ENCODE measurements at places on chromosomes 1 and 21. TPM values are rescaled to one million over a fixed set of nuclear protein-coding genes. Genes with fewer than 3 reads are reported as not detected.
A peak's percentile ranks its signal among the peaks of the same experiment; 100 is the strongest.

GJB3 gene
- not detected for total RNA-seq

LPAR3 gene
- 0.32 TPM for total RNA-seq

TRIM58 gene
- total RNA-seq = not detected

AK4 gene
- total RNA-seq = 49.1 TPM

KCNJ10 gene
- not detected for total RNA-seq

RGS13 gene
- not detected for total RNA-seq

SPRR2A gene
- total RNA-seq = not detected

LCE3C gene
- total RNA-seq = not detected

DNA sequence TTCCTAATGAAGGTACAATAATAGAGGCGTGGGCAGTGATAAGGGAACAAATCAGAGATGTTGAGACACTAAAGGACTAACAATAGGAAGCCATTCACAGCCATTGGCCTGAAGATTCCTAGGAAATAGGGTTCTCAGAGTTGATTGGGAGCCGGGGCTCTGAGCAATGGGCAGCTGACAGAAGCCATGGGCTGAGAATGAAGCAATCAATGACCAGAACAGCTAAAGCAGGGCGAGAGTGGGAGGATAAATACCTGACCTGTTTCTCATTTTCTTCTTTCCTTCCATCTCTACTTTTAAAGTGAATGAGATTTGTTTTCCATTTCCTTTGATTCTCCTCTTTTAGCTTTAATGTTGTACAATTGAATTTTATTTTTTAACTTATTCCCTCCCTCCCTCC lies 774.7 kb upstream of the ADGRL4 start:
- peak; percentile 59 for DNase-seq

GRCh38 chr21:31352836-31353235 lies 8.8 kb upstream of the TIAM1 start:
- DNase-seq = no peak

DNA sequence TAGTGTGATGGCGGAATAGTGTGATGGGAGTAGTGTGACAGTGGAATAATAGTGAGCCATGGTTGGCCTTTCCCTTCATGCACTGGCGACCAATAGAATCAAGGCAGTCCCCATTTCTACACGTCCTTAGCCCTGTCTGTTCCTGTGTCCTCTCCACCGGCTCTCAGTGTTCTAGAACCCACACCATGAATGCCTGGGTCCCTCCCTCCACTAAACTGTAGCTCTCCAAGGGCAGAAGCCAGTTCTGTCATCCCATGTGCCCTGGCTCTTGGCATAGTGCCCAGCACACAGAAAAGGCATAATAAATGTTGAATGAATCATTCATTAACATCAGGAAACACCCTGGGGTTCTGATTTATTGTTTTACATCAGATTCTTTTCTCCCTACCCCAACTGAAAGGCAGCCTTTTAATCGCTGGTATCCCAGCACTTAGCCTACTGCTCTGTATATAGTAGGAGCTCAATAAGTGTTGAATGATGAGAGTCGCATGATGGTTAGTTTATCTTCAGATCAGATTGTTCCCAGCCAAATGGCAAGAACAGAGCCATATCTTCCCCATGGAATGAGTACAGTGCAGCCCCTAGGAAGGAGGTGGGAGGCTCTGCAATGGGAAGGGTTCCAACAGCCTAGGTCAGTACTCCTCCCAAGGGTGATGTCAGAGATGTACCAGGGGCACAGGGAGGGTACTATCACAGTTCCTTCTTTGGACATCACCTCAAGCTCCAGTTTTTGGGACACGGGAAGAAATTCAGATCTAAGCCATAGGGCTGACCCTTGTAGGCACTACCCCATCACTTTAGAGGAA lies 325.7 kb downstream of the HHAT start:
- peak; percentile 3 for DNase-seq

GRCh38 chr1:110860174-110860573 lies 12.8 kb upstream of the CD53 start:
- DNase-seq = no peak

DNA sequence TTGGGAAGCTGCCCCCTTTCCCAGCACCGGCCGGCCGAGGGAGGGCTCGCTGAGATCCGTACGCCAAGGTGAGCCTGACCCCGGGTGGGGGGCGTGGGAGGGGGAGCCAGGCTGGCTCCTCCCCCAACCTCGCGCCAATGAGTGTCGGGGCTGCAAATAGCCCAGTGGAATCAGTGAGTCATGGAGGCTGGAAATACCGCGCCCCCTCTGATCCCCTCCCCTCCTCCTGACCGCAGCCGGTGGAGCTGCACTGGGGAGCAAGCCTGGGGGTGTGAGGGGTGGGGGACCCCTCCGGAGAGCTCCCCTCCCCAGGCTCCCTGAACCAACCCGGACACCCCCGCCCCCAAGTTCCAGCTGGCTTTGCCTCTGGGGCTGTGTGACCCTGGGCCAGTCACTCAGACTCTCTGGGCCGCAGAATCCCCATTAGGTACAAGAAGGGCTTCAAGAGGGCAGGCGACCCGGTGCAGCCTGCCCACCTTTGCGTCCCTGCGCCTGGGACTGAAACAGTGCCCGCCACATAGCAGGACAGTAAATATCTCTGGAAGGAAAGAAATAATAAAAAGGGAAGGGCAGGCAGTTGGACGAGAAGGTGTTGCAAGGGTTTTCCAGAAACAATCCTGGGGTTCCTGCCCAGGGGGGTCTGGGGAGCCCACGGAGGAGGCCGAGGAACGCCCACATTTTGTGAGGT lies 4.5 kb downstream of the HSPB7 start:
- DNase-seq = peak; percentile 86

- peak; percentile 78 for DNase-seq
Measured at GRCh38 chr1:12143631-12144155, 23.1 kb upstream of the TNFRSF1B start.

DNA sequence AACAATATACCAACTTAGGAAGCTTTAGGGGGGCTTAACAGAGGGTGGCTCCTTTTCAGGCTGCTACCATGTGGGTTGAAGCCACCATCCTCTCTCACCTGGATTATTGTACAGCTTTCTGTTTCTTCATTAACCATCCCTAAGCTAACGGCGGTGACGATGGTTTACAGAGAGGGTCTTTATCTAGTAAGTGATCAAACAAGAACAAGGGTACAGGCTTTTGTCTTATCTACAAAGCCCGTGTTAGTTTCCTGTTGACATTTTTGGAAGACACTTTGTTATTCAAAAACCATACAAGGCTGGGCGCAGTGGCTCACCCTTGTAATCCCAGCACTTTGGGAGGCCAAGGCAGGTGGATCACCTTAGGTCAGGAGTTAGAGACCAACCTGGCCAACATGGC lies 20.4 kb downstream of the SLC25A33 start:
- no peak for DNase-seq

DNA sequence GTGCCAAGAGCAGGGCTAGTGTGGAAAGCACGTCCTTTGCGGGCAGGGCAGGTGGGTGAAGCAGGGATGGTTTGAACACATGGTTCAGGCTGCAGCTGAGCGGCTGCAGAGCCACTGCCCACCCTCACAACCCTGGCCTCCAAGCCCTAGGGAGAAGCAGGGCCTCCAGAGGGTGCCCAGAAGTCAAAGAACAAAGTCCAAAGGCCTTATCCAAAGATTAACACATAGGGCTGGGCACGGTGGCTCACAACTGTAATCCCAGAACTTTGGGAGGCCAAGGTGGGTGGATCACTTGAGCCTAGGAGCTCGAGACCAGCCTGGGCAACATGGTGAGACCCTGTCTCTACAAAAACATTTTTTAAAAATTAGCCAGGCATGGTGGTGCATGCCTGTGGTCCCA lies 46.8 kb downstream of the CAPN8 start:
- no peak for DNase-seq

GRCh38 chr1:26005434-26006105 lies 7.7 kb upstream of the PAFAH2 start:
- no peak for DNase-seq

- no peak for DNase-seq
Measured at GRCh38 chr1:13582713-13583443, 754 bp upstream of the PDPN start.

GRCh38 chr1:20154301-20154831 lies 15.2 kb downstream of the PLA2G2F start:
- no peak for DNase-seq

DNA sequence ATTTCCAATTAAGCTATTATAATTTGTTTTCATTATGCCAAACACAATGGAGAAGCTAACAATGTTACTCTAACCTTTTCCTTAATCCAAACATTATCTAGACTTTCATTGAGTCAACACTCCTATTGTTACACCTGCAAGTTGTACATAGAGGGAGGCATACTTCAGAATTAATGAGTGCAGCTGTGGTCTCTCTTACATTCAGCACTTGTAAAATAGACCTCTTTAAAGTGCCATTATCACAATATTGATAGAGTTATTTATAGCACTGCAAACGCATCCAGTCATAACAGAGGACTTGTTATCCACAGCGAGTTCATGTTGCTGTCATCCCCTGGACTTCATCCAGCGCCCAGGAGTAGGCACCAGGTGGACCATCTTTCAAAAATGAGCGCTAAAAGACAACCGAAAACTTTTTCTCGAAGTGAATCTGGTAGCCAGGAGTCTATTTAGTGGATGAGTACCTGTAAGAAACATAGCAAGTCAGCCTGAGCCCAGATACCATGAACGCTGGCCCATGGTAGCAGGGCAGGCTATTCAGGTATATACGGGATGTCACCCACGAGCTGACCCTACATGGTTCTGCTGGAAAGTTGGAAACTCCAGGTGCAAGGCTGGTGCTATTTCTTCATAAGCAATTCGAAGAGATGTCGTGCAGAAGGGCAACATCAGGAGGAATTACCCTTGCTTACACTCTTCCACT lies 70.6 kb upstream of the NFIA start:
- no peak for DNase-seq

- no peak for DNase-seq
Measured at GRCh38 chr1:61356995-61357394, 274.6 kb downstream of the NFIA start.

DNA sequence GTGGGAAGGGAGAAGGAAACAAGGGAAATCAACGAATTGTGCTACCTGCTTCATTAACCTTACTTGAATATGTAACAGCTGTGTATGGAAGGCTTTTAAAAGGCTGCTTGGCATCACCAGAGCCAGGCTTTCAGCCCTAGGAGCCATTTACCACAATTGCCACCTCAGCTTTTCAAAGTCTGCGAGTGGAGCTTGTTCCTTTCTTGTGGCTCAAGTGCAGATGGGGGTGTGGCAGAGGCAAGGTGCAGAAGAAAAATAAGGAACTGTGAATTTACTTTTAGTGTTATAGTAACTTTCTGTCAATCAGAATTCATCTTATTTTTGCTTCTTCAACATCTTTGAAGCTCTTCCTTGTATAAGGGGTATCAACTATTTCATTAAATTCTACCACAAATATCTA lies 17.6 kb downstream of the CLCA2 start:
- DNase-seq = no peak

DNA sequence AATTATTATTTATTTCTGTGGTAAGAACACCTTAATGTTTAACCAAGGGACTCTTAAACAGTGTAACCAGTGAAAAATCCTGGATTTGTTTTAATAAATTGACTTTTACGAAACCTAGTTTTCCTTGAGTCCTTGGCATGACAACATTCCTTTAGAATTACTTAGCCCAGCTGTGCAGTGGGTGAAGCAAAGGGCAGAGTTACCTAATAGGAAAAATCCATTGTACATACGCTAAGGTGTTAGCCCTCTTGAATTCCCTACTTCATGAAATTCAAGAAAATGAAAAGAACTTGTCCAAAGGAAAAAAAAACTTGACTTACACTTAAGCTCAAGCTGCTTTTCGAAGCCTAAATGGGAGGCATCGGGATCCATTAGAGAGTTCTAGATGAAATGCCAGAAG lies 852.0 kb upstream of the ADAMTS5 start:
- peak; percentile 46 for DNase-seq

DNA sequence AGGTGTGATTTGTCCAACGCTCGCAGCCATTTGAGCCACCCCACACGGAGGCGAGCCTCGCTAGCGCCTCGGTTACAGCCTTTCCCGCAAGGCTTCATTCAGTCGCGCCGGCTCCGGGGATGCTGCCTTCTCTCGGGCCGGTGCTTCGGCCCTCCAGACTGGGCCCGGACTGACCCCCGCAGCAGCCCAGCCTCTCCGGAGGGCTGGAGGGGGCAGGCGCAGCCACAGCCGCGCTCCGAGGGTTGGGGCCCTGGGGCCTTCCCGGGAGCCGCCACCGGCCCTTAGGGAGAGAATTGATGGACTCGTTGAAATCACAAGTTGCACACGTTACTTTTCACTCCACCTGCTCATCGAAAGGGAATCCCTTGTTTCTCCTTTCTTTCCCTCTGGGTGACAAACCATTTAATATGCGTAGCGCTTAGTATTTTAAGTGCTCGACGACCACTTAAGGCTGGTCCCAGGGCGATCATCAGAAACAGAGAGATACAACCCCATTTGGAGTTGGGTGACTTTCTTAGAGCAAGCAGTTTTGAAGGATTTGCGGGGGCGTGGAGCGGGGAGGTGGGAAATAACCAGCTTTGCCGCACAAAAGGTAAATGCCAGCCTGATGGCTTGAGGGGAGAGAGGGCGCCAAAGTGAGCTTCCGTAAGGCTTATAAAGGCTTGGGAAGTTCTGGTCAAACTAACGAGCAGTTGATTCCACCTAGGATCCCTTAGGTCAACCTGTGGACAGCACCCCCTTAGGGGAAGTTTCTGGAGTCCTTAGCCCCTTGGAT lies 24.6 kb upstream of the ENAH start:
- no peak for DNase-seq

GRCh38 chr1:194069168-194069830 lies 882.9 kb upstream of the B3GALT2 start:
- DNase-seq = no peak

GRCh38 chr1:100076744-100077143 lies 56.0 kb downstream of the SASS6 start:
- DNase-seq = no peak

DNA sequence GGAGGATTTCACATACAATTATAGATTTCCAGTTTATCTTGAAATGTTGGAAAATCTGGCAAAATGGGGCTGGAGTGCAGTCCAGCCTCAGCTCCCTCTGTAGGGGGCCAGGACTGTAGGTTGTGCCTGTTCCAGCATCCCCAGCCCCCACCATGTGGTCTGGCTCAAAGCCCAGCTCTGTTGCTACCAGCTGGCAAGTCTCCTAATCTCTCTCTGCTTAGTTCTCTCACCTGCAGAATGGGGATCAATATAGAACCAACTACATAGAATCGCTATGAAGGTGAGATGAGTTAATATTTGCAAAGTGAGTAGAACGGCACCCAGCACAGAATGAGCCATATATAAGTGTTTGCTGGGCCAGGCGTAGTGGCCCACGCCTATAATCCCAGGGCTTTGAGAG lies 50.0 kb upstream of the TARDBP start:
- DNase-seq = no peak

DNA sequence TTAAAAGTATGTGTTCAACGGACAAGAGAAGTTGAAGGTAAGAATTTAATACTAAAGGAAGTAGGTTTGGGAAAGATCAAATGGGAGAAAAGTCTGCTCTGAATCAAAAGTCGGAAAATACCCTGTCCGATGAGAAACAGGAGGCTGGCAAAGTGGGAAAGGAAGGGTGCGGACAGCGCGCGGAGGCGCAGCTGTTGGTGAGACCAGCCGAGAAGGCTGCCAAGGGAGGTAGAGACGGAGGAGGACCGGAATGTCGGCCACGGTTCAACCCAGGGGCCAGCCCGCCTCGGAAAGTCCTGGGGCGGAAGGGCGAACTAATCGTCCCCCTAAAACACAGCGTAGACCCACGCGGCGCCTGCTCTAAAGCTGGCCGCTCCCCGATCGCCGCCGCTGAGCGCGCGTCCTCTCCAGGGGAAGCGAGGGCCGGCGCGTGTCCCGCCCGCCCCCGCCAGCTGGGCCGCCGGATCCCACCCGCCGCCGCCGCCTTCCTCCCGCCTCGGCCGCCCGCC lies 639 bp upstream of the SPATA1 start:
- peak; percentile 90 for DNase-seq
